ENCODE measurements at places on chromosomes 5 and 9.

GRCh38 chr5:149450199-149450598, 71.1 kb upstream of the IL17B start:
- DNase-seq: no peak

GRCh38 chr5:146345578-146346366, 7.1 kb downstream of the POU4F3 start:
- peak; percentile 25 for DNase-seq

GRCh38 chr5:18975624-18976023, 1012.4 kb downstream of the CDH18 start:
- DNase-seq: no peak

GRCh38 chr5:124697933-124698591, 48.4 kb downstream of the ZNF608 start:
- DNase-seq: no peak

GRCh38 chr5:75611311-75612225, at the start of gene ANKDD1B:
Gene ANKDD1B (plus strand): TSS chr5:75611453. CDS start chr5:75611635, 182 bp downstream.
- DNase-seq: no peak

DNA sequence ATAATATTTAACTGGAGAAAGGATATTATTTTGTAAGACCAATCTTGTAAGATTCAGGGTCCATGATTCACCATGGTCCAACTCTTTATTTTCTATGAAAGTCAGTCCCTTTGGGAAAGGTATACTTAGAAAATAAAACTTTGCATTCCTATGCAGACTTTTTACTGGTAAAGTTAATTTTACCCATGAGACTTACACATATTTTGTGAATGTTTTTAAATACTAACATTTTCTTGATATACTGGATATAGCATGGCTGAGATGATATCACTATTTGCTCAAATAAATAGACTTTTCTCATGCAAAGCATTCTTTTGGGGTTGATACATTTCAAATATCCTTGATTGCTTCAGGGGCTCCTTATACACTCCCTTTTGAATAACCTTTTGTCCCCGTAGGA, 512.1 kb downstream of the MAN2A1 start:
- DNase-seq: no peak

GRCh38 chr9:77472646-77473045, 175.5 kb downstream of the GNA14 start:
- no peak for DNase-seq

- no peak for DNase-seq
Observed at GRCh38 chr9:116435706-116436105, 251.4 kb upstream of the TRIM32 start.

DNA sequence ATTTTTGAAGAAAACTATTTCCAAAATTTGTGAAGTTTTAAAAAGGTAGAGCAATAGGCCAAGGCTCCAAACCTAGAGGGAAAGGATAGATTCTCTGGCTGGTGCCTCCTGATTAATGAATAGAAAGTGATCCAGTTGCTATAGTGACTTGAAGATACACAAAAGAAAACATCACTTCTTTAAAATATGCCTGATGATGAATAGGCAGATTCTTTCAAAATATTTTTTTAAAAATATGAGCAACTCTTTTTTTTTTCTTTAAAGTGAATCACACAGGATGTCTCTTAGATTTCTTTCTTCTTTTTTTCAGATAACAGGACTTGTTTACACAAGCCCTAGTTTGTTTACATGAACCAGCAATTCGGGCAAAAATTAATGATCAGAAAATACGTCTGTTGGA, 124.4 kb downstream of the RFK start:
- no peak for DNase-seq

DNA sequence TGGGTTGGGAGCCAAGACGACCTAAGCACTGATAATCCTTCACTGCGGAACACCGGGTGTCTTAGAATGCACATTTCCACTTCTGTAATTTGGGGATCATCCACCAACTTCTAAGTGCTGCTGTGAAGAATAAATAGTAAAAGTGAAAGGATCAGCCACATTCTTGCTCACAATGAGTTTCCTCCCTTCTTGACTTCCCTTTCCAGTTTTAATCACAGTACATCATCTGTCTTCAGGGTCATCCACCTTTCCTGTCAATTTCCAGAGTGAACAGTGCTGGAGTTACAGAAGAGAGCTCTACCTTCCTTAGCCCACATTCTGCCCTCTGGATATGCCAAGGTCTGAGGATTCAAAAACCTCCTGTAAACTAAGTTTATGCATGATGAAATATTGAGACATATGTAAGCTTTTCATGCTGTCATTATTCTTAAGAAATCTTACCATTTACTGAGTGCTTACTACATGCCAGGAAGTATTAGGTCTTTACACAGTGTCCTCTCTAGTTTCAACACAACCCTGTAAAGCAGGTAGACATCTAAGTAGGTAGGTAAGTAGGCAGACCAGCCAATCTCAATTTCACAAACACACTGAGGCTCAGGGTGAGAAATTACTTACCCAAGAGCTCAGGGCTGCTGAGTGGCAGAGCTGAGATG, 105.2 kb downstream of the CDK5RAP2 start:
- DNase-seq: no peak

DNA sequence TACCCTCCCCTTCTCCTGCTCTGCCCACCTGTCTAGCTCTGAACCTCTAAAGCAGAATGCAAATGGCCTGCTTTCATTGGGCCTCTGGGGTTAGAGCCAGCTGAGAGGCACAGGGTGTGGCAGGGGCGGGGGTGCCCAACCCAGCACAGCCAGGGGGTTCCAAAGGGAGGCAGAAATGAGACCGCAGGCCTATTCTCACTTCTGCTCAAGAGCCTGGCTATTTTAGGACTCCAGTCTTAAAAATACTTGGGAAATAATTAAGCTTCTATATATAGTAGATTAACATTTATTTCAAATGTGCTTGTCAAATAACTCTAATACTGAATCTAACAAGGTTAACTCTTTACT, 5.7 kb downstream of the QSOX2 start:
- DNase-seq: no peak

DNA sequence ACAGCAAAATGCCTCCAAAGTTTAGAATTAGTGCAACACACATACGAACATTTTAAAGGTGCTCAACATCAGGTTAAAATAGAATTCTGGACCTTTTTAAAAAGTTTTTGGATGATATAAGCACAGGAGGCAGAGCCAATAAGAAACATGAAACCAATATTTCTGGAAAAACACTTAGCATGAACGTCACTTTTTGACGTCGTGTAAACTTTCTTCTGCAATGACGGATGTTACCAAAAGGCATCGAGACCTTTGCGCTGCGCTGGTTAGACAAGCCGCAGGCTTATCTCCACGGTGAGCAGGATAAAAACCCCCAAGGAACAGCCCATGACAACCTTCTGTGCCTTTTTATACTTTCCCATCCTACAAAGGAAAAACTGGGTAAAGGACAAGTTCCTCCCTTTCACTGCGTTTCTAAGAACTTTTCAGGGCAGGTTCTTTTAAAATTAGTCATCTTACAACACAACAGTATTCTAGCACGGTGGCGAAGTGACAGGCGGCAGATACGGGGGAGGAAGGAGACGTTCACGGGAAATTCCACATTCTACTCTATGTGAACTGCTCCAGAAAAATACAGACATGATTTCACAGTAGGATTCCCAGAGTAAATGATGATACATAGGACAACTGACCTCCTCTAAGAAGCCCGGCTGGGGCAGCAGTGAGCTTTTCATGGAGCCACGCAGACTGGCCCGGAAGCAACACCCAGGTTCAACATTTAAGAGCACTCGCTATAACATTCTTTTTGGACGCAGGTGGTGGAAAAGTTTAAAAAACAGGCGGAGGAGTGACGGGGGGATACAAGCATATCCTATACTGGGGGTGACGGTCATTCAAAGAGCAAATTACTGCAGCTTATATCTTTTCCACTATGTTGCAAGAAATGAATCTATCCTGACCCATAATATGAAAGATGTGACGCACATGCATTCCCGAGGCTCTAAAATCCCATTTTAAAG, 52.4 kb downstream of the USP20 start:
- no peak for DNase-seq

GRCh38 chr9:124498040-124498439, 9.2 kb downstream of the NR5A1 start:
- no peak for DNase-seq

DNA sequence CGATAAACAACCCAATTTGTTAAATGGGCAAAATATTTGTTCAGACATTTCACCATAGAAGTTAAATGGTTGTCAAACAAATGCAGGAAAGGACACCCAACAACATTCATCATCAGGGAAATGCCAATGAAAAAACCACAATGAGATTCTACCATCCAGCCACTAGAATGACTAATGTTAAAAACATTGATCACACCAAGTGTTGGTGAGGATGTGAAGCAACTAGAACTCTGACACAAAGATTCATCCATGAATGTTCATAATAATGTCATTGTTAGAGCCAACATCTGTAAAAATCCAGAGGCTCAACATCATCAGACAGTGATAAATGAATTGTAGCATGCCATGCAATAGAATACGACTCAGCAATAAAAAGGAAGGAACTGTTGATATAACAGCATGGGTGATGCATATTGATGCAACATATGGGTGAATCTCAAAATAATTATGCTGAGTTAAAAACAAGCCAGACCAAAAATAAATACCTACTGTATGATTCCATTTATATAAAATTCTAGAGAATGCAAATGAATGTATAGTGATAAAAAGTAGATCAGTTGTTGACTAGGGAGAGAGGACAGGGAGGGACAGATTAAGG, 55.9 kb upstream of the UNC5A start:
- no peak for DNase-seq

DNA sequence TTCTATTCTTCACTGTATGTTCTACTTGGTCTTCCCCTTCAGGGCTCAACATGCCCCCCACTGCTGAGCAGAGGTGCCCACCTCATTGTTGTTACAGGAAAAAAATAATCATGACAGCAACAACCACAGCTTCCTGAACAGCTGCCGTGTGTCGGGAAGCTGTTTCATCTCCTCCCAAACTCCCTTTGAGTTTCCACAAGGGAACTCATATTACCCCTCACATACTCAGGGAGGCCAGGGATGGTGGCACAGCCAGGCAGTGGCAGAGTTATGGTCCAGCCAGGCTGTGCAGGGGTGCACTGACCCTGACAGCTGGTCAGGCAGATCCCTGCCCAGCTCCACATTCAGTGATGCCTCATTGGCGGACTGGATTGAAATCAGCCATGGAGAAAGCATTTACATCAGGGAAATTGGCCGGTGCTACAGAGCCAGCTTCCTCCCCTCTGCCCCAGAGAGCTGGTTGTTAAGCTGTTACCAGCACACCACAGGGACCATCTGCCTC, 37.3 kb downstream of the SARDH start:
- no peak for DNase-seq

DNA sequence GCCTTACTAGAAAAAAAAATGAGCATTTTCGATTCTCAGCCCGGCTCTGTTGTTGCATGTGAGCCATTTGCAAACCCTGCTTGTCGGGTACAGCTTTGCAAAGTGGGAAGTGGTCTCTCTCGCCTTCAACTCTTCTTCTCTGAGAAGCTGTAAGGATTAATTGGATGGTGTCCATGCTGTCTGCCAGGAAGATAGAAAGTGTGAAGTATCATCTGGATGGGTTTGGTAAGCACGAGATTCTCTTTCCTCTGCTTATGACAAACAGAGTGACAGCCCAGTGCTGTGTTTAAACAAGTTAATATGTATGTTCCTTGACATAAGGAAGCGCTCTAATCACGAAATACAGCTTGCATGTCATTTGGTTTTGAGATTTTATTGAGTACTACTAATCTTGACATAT, 109.1 kb upstream of the SPATA31D4 start:
- no peak for DNase-seq

DNA sequence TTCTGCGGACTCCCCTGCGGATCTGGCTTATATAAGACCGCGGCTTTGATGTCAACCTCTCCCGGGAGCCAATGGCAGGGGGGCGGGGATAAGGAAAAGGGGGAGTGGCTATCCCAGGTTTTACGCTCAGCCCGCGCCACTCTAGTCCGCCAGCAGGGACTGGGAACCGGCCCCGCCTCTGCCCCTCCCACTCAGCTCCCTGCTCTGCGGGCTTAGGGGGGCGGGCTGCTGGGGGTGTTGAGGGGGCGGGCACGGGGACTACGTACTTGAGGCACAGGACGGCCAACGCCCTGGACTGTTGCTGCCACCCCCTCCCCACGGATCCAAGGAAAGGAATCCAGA, at the start of gene HAND1:
Gene HAND1 (minus strand): TSS at position 4 of the 342 bp plus-strand sequence. CDS start 219 bp downstream, outside the sequence.
- peak; percentile 88 for DNase-seq

- DNase-seq: no peak
Observed at GRCh38 chr9:98569491-98569890, 139.2 kb downstream of the GABBR2 start.

DNA sequence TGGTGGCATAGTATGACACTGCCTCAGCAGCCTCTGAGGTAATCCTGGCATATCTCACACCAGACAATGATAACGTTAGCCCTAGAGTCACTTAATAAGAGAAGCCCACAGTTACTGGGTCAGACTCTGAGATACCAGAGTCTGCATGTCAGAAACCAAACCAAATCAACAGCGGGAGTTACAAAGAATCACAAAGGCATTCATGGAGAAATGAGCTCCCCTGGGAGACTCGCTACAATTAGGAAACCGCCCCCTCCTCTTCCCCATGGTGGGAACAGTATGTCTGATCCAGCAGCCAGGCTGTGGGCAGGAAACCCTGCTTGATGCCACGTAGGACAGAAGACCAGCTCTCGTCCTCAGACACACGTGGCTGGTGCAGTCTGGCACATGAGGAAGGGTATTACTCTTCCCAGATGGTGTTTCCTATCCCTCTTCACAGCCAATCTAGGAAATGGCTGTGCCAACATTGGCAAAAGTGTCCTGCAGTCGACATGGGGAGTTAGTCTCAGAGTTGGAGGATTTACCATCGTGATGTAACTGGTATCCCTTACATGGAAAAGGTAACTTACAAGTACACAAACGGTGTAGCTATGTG, 485.4 kb downstream of the ZNF608 start:
- no peak for DNase-seq

DNA sequence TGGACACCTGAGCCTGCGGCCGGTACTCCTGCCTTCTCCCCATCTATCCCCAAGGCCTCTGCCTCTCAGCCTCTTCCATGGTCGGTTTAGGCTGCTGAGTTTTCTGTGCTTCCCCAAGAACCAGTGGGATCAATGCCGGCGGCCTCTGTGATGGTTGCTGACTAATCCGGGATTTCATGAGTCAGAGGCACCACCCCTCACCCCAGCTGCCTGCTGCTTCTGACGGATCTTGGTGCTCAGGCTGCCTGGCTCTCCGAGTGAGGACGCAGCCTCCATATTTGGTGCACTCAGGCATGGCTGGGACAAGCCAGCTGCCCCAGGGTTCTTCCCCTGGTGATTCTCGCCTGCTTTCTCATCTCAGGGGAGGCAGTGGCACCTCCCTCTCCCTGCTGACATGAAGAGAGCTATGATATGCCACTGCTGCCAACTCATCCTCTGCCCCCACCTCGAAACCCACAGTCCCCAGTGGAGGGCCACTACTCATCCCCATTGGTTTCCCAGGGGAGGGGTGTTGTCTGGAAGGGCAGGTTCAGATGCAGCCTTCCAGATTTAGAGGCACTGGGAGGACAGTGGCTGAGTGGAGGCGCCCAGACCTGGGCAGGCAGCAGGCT, 3.3 kb upstream of the MAN1B1 start:
- peak; percentile 69 for DNase-seq

- DNase-seq: no peak
Observed at GRCh38 chr9:37511016-37512010, 25.6 kb downstream of the POLR1E start.

GRCh38 chr5:2797981-2798380, 46.5 kb upstream of the IRX2 start:
- DNase-seq: no peak

Data from D721Med (cell line).